ENCODE measurements at places on chromosomes 6 and 20.

DNA sequence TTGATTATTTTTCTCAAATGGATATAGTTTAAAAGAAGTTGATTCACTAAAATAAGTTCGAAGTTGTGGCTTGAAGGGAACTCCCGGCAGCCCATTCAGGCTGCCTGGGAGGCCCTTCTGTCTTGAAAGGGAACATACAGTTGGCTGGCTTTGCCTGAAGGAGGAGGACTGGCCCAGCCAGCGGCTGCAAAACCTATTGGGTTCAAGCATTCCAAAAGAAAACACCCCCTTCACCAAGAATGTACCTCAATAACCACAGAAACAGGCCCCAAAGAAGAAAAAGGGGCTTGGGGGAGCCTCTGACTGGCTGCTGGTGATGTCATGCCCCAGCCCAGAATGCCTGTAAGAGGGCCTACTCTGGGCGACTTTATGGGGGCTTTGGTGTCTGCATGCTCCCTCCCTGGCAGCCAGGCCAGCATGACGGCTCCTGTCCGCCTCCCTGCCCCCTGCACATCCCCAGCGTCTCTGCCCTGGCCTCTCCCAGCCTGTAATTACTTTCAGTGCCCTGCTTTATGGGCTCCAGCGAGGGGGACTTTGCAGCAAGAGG, 36.5 kb downstream of the MAFB start:
- DNase-seq, result no peak

DNA sequence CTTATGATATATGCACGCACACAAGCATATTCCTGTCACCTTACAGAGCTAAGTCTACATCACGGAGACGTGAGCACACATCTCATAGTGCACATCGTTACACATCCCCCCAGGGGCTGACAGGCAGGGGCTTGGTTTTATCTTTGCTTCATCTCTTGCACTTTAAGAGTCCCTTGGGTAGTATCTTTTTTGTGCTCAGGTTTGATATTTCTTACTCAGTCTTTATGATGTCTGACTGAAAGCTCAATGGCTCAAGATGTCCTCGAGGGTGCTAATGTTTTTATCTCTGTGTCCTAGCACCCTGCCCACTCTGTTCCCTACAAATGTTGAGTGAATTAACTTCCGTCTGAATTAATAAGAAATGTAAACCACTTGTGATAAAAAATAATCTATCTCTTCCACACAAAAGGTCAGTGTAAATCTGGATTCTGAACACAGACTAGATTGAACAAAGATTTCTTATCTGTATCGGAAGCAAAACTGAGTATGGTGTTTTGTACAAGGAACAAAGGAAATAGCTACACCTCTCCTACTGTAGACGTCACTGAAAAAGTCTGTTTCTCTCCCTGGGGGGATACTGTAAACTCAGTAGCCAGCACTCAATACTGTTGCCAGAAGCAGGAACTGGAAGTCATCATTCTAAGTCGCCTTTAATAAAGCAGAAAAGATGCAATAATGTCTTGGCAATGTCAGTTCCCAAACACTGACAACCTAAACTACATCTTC, 195.1 kb downstream of the PRKN start:
- DNase-seq, result no peak

GRCh38 chr20:46393967-46394366, 12.4 kb downstream of the ELMO2 start:
- no peak for DNase-seq

GRCh38 chr6:149190224-149190831, 127.2 kb upstream of the TAB2 start:
- peak; percentile 52 for DNase-seq

DNA sequence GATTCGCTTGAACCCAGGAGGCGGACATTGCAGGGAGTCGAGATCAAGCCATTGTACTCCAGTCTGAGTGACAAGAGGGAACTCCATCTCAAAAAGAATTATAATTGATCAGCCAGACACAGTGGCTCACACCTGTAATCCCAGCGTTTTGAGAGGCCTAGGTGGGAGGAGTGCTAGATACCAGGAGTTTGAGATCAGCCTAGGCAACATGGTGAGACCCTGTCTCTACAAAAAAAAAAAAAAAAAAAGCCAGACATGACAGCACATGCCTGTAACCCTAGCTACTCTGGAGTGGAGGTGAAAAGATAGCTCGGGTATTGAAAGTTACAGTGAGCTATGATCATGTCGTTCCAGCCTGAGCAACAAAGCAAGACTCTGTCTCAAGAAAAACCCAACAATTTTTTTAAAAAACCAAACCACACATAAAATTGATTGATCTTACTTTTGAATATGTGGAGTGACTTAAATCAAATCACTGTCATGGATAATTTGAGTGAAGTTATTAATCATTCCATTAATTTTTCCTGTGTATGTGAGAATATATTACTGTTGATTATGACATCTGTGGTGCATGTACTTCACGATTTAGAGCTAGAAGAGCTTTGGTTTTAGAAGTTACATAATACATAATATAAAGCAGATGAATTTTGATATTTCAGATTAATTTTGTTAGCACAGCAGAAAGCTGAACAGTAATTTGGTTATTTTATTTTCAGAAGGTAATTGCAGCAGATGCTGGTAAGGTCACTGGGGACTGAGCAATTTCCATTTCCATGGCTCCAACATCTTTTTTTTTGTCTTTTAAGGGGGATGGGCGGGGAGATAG, 34.4 kb downstream of the NCOA7 start:
- no peak for DNase-seq

DNA sequence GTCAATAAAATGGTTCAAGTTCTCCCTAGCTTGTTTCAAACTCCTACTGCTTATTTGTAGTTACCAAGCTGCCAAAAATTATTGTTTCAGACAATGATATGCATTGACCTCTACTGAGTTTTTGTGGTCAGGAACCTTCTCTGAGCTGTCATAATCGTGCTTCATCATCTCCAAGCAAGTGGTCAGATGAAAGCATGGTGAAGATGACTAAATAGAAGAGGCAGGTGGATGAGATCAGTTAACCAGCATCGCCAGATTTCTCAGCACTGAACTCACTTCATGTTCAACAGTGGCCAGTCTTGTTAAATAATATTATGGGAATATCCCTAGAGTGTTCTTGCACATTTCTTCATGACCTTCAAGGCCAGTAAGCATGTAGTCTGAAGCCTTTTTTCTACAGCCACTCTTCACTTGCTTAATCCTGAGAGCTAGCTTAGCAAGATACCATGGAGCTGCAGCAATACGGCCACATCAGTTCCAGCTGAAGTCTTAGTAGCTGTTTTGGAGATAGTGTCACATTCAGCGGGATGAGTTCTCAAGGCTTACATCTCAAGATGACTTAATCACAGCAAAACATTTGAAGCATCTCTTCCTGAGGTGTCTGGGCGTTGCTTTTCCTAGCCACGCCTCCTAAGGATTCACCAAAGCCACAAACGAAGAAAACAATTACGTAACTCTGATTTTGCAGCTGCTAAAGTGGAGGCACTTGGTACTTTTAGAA, 101.6 kb upstream of the TMEM30A start:
- DNase-seq, result no peak

GRCh38 chr6:160112628-160113299, 8.9 kb upstream of the SLC22A1 start:
- DNase-seq, result no peak

GRCh38 chr6:111564482-111564945, 41.2 kb downstream of the TRAF3IP2 start:
- DNase-seq, result no peak

GRCh38 chr20:17822039-17822438, 122.3 kb downstream of the BANF2 start:
- no peak for DNase-seq

DNA sequence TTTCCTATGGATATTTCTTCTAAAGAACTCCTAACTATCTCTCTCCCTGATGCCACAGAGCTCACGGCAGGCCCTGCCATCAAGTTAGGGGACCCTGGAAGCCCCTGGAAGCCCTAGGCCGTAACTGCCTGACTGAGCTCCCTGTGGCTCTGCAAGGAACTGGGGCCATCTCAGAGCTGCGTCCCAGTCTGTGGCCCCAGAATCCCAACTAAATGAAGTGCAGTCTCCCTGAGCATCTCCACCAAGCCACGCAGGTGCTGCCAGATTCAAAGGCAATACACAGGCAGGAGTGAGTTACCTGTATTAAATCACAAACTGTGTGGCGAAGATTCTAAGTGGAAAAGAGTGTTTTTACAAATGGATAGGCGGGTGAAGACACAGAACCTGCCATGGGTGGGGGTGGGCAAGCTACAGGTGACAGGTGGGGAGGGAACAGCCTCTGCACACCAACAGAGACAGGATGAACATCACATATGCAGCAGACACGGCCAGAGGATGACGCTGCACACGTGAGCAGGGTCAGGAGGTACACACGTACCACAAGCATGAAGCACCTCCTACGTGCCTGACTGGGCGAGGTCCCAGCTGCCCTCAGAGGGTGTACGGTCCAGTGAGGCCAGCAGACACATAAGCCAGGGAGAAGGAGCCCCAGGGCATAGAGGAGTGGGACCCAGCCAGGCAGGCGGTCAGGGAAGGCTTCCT, 358.5 kb downstream of the ZFAND3 start:
- DNase-seq, result no peak

DNA sequence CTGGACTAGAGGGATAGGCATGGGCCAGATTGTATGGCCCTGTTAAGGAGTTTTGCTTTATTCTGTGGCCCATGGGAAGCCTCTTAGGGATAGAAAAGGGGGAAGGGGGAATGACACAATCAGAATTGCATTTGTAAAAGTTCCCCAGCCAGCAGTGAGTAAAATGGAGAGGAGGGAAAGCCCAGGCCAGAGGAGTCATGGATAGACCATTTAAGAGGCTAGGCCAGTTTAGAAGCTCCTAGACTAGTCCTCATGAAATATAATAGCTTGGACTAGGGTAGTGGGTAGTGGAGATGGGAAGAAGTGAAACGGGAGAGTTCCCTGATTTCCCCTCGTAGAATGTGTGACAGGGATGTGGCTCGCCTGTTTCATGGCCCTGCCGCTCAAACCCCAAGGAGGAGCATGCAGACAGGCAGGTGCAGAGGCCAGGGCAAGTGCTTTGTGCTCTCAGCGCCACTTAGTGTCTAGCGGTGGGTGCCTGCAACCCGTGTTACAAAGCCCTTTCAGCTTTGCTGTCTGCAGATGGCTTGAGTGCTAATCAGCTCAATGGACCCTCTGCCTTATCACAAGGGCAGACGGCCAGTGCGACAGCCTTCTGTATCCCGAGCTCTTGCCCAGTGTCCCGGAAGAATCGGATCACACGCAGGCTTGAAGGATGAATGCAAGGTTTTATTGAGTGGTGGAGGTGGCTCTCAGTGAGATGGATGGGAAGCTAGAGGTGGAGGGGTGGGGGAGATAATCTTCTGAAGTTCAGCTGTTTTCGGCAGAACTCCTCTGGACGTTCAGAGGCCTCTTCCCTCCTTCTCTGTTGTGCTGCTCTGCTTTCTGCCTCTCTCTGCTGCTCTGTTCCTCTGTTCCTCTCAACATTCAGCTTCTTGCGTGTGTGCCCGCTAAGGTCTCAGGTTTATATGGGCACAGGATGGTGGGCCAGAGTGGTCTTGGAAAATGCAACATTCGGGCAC, 141.1 kb downstream of the CEP57L1 start:
- no peak for DNase-seq

DNA sequence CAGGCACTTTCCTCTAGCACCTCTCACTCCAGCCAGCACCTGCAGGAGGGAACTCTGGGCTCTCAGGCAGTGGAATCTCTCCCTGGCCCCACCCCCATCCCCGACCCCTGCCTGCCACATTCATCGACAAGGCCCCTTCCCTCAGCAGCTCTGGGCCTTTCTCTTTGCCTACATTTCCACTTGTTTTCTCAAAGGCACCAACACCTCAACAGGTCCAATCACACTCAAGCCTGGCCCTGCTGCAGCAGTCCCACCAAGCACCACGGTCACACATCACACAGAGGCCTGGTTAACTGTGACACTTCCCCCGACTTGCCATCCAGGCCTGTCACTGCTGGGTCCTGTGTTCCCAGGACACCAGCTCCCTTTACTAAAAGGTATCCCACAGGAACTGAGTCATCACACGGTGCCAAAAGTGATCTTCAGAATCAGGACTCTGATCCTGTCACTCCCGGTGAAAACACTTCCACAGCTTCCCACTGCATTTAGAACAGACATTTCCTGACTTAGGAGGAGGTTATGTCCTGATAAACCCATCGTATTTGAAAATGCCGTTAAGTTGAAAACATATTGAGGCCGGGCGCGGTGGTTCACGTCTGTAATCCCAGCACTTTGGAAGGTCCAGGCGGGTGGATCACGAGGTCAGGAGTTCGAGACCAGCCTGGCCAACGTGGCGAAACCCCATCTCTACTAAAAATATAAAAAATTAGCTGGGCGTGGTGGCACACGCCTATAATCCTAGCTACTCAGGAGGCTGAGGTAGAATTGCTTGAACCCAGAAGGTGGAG, 54.9 kb downstream of the MYH7B start:
- no peak for DNase-seq

GRCh38 chr6:82419132-82419581, 55.5 kb downstream of the TPBG start:
- no peak for DNase-seq

DNA sequence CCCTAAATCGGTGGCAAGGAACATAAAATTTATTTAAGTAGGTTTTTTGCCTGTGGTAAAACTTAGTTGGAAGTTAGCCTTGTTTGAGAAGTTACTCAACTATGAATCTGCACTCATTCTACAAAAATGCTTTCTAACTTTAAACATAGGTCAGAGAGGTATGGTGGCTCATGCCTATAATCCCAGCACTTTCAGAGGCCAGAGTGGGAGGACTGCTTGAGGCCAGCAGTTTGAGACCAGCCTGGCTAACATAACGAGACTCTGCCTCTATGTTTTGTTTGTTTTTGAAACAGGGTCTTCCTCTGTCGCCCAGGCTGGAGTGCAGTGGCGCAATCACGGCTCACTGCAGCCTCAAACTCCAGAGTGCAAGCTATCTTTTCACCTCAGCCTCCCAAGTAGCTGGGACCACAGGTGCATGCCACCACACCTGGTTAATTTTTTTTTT, 16.2 kb downstream of the USP49 start:
- DNase-seq, result no peak

All from stimulated activated CD8-positive, alpha-beta memory T cell treated with anti-CD3 and anti-CD28 coated beads, Interleukin-2, amount 100 ng/mL, for 48 hours (primary cell).